Right cardiac atrium (tissue), 5 donors: ENCODE measurements at places on chromosomes 7 and 10. TPM values are rescaled to one million over a fixed set of nuclear protein-coding genes. Genes with fewer than 3 reads are reported as not detected.

DNA sequence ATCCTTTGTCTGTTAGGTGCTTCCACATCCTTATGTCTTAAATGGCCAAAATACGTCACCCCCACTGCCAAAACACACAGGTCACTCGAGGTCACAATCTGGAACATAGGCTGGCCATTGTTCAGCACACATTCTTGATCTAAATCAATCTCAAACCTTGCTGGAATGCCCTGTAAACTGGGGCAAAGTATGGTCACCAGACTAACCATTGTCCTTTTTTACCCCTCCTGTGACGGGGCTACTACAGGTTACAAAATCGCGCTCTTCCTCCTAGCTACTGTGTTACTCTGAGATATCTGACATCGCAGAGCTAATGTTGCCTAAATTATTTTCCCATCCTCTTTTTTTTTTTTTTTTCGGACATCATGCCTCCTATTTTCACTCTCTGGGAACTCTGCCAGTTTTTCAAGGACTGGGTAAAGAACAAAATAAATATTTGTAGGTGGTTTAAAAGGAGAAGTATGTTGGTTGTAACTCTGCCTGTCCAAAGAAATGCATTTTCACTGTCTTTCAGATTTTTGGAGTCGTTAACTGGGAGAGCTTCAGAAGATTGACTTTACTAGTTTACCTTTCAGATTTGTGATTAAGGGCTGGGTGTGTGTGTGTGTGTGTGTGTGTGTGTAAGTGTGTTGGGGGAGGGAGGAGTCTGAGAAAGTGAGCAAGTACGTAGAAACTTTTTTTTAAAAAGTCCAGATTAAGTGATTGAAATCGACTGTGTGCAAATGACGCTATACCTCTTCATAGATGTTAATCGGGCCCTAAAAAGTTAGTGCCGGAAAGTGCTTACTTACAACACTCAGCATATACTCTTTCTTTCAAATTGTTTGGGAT is 942 bp upstream of the KIAA1217 start:
- no peak for DNase-seq

DNA sequence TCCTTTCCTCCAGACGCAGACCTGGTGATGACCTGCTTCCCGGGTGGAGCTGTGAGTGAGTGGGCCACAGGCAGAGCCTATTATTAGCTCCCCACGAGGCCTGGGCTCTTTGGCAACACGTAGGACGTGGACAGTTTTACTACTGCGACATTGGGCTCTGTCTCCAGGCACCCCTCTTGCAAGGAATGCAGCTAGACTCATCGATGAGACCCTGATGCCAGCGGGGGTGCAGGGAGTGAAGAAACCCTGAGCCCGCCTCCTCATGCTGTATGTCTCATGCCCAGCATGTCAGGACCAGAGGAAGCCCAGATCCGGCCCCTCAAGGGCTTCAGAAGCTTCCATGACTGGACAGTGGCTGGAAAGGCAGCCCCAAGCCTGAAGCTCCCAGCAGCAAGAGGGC is 161.9 kb downstream of the TCERG1L start:
- DNase-seq, result no peak

The ITIH2 gene
- not detected for polyA plus RNA-seq

GRCh38 chr10:4931587-4931986 is 31.6 kb upstream of the AKR1C1 start:
- no peak for DNase-seq

- DNase-seq, result no peak
Observed at GRCh38 chr7:10940704-10941355, 32.8 kb upstream of the PHF14 start.

DNA sequence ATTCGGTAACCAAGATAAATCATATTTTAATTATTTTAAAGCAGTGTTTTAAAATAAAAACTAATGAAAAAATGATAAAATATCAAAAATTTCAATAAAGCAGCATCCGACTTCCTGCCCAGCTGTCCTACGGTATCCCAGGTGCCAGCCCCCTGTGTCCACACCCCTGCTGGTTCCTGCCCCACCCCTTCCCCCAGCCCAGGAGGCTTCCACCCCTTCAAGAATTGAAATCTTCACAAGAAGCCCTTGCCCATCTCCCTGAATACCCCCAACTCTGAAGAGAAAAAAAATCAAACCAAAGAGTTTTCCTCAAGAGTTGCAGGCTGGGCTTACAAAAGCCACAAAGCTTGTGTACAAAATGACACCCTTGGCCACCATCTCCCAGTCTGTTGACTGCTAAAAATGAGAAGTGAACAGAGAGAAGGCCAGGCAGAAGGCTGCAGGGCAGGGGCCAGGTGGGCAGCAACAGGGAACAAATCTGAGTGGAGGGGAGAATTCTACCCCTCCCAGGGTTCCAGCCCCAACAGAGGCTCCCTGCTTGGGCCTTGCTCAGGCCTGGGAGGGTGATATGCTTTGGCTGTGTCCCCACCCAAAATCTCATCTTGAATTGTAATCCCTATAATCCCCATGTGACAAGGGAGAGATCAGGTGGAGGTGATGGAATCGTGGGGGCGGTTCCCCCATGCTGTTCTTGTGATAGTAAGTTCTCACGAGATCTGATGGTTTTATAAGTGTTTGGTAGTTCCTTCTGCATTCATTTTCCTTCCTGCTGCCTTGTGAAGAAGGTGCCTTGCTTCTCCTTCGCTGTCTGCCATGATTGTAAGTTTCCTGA is 14.5 kb downstream of the GPRIN2 start:
- no peak for DNase-seq

DNA sequence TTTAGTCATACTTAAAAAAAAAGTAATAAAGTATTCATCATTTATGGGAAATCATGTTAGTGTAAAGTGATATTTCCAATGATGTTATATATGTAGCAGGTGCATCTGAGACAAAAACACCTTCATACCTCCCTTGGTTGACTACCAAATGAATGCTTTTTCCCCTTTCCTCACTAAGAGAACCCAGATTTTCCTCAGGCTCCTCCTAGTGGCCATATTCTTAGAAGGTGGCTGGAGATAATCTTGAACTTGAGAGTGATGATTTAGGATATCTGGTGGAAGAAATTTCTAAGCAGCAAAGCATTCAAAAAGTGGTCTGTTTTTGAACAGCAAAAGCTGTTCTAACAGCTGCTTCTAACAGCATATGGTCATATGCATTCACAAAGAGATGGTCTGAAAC is 16.8 kb upstream of the DNAH11 start:
- DNase-seq, result no peak

DNA sequence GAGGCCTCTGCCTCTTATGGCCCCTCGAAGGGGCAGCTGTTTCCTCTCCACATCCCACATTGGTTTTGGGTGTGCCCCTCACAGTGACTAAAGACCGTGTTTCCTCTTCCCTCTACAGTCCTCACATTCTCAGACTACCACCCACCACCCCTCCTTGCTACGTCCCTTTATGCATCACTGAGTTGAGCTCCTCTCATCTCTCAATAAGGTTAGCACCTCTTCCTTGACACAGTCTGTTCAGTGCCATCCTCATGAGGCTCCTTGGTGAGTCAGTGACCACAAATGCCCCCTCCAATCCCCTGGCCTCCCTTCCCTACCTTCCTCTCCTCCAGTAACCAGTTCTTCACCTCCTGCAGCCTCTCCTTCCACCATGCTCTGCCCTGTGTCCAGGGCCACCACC is 239.1 kb upstream of the MYO3A start:
- no peak for DNase-seq

DNA sequence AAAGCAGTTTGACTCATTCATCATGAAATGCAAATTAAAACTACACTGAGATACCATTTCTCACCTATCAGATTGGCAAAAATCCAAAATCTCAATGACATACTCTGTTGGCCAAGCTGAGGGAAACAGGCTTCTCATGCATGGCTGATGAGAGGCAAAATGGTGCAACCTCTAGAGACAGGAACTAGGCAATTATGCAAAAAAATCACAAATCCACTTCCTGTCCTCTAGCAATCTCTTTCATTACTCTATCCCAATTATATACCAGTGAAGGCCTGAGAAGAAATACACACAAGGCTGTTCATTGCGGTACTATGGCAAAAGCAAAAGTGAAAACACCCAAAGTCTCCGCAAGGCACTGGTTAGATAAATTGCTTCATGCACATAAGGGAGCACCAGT is 25.9 kb upstream of the PTPRN2 start:
- no peak for DNase-seq

DNA sequence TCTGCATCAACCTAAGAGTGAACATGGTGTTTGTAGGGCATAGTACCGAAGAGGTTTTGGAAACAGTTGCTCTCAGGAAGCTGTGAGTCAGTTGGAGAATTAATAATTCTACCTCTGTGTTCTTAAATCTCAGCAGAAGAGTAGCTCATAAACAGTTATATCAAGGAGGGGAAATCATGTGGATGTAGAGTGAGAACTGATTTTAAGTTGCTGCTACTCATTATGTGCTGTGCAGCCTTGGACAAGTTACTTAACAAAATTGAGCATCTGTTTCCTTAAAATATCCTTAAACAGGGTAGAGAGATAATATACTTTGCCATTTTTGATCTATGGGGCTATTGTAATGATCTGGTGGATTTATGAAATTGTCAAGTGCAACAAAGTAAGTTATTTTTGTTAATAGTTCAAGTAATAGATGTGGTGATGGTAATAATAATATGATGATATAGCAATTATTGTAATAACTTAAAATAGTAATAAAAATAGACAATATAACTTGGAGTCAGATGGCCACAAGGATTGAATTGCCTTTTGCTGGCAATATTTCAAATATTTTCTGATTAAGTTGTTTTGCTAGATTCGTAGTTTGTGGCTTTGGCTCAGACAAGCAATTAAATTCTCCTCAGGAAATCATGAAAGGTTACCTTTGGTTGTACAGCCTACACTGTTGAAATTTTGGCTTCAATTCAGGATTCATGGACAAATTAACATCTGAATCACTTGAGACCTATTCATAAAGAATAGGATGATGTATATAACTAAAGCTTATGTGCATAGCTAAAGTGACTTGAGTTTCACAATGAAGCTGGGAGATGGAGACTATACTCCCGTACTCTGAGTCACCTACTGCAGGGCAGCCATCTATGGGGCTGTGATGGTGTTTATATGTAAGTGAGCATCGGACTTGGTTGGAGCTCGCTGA is 228.5 kb downstream of the CDK14 start:
- no peak for DNase-seq

DNA sequence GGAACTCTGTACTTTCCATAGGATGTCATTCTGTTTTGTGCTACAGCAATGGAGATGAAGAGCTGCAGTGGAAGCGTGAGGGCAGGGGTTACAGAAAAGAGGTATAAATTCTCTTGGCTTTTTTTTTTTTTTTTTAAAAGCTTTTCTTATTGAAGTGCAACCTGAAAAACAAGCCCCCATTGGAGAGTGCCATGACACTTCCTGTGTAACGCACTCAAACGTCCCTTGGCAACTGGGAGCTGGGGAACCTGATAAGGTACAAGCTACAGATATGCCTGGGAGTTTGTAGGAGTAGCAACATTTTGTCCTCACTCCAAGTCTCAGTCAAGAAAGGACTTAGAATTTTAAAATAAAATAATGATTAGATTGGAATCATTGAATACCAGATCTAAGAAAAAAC is 512.1 kb downstream of the RPS24 start:
- no peak for DNase-seq

DNA sequence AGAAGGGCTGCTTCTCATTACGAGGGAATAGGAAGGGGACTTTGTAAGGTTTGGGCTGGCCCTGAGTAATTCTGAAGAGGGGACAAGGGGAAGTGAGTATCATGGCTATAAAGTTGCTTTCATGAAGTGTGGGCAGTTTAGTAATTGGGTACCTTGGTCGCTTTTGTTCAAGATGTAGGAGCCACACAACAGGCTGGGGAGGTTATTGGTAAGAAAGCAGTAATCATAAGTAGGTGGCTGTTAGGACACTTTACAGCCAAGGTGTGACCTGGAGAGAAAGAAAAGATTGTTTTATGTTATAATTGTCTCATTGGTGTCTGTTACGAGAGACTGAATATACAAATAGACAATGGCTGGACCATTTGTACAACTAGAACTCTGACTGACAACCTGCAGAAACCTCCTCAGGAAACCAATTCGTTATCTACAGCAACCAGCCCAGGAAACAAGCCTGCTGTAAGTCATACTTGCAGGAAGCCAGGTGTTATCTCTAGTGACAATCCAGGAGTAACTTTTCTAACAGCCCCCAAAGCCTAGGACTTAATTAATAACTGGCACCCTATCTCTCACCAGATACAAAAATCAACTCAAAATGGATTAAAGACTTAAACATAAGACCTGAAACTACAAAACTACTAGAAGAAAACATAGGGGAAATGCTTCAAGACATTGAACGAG is 5.0 kb upstream of the CCM2 start:
- DNase-seq, result no peak

The NEURL1 gene
- polyA plus RNA-seq, result 0.16 TPM

DNA sequence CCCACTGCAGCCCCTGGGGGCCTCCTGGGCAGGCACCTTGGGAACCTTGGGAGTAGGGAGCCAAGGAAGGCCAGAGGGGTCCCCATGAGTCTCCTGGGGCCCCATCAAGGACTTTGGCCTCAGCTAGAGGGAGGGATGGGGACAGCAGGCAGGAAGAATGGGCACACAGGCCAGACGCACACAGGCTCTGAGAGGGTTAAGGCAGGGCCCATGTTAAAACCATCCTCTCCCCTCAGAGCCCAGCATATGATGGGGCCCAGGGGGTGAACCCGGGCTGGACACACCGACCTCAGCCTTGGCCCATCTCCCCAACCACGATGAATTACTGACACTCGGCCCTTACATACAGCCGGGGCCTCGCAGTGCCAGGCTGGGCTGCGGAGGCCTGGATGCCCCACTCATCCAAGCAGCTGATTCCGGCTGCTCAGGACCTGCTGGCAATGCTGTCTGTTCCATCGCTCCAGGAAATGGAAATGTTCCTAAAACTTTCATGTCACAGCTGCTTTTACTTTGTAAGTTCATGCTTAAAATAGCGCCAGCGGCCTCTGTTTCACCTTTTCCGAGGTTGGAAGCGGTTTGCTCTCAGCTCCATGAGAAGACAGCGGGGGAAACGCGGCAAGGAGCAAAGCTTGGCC is 17.3 kb upstream of the INPP5A start:
- DNase-seq, result no peak

DNA sequence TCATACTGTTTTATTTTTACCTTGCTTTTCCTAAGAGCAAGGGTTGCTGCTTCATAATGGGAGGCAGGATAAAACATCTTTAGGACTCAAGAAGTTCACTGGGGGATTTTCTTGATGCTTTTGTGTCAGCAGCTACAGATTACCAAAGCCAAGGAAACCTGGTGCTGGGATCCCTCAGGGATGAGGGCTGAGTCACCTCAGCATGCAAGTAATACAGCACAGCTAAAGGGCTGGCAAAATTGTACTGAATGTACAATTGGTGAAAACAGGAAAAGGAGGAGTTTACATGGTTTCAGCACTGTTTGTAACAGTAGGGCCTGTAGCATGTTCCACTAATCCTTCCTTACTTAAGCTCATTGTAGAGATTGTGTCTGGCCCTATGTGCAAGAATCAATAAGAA is 1056.8 kb downstream of the SORCS1 start:
- DNase-seq, result no peak

The LBX1 gene
- polyA plus RNA-seq, result not detected

DNA sequence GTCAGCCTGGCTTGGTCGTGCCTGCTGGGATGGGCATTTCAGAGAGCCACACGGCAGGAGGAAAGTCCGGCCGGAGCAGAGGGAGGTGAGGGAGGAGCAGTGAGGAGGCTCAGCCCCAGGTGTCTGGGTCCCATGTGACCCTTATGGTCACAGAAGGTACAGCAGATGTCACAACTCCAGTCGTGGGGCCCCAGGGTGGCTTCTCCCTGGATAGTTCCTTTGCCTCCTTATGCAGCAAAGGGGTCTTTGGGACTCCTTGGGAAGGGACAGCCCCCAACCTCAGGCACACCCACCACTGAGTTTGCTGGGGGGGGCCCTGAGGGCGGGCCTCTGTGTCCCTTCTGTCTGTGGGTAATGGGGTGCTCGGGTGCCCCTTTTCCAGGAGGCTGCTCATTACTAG is 19.6 kb upstream of the PRKAG2 start:
- DNase-seq, result no peak

The SLC35G1 gene
- 3.8 TPM for polyA plus RNA-seq

The MYPN gene
- polyA plus RNA-seq, result 27.2 TPM

The OR2F1 gene
- not detected for polyA plus RNA-seq
